Body of pancreas (tissue), 4 donors: ENCODE measurements at places on chromosomes 5 and 9. TPM values are rescaled to one million over a fixed set of nuclear protein-coding genes. Genes with fewer than 3 reads are reported as not detected.

The CARTPT gene
- not detected for total RNA-seq

The TTC1 gene
- 11.2 TPM for total RNA-seq

The AJM1 gene
- total RNA-seq, result 13.2 TPM

The MYOT gene
- 0.33 TPM for total RNA-seq

The APBA1 gene
- total RNA-seq, result 3.6 TPM

The ANKDD1B gene
- not detected for total RNA-seq

The ZNF608 gene
- 30.1 TPM for total RNA-seq

The IL9 gene
- total RNA-seq, result not detected

The SPOCK1 gene
- total RNA-seq, result 22.4 TPM

The LMX1B gene
- total RNA-seq, result not detected

The SPATA31C1 gene
- total RNA-seq, result not detected

The GABRA1 gene
- total RNA-seq, result not detected

The ZSWIM6 gene
- total RNA-seq, result 5.9 TPM

The PRDM9 gene
- not detected for total RNA-seq

The TSSK1B gene
- not detected for total RNA-seq

The PCDH1 gene
- total RNA-seq, result 24.9 TPM

The ADRB2 gene
- total RNA-seq, result 1.6 TPM

The RUSC2 gene
- 16.9 TPM for total RNA-seq

The IQGAP2 gene
- total RNA-seq, result 41.2 TPM

The GRIN1 gene
- not detected for total RNA-seq
